ENCODE measurements at places on chromosomes 7 and 10.

- no peak for DNase-seq
Measured at GRCh38 chr10:62081341-62082270, 180.1 kb downstream of the ARID5B start.

DNA sequence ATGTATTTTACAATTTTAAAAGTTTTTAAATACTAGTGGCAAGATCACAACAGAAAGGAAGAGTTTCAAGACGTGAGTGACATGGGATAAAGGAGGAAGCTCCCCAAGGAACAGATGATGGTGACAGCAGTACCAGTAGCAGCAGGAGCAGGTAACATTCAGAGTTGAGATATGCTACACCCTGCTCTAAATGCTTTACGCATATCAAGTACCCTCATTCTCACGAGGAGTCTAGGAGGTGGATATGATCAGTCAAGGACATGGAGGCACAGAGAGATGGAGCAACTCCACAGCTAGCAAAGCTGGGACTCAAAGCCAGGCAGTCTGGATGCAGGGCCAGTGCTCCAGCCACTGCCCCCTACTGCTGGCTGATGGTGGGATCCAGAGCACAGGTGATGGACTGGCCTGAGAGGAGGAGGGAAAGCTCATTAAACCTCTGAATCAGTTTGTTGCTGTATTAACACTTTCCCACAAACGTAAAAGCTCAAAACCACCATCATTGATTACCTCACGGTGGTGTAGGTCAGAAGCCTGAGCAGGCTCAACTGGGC is 17.5 kb downstream of the RP9 start:
- no peak for DNase-seq

GRCh38 chr7:140304191-140304799 is 94.0 kb downstream of the SLC37A3 start:
- DNase-seq, result peak; percentile 56

DNA sequence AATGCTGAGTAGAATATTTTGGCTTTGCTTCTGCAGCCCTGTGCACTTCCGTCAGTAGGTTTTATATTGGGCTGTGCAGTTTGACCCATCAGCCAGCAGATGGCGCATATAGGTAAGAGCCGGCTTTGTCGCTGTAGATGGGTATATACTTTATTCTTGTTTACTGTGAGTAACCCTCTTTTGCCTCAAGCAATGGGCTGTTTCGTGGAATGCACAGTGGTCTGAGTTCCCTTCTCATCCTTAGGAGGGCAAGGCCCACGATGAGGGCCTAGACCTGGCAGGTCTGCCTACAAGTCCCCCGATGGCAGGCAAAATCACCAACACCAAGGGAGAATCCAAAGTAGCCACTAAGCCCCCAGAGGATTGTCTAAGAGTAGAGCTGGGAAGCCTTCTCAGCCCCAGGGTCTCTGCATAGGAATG is 1002.9 kb upstream of the KCND2 start:
- DNase-seq, result peak; percentile 55

- DNase-seq, result no peak
Measured at GRCh38 chr7:156121434-156121833, 309.2 kb upstream of the SHH start.

- peak; percentile 57 for DNase-seq
Measured at GRCh38 chr10:92839191-92840085, 8.9 kb upstream of the EXOC6 start.

Data from activated CD4-positive, alpha-beta T cell treated with anti-CD3 and anti-CD28 coated beads, Interleukin-2, Interleukin-4, amounts not matched to agents 100 ng/mL and 50 ng/mL, durations not matched to agents 16 hours and 8 hours (primary cell).